ENCODE measurements at places on chromosomes 11 and 22.
A peak's percentile ranks its signal among the peaks of the same experiment; 100 is the strongest.

- DNase-seq = no peak
These were observed 525.6 kb downstream of the INSC start for GRCh38 chr11:15640318-15640717.

- DNase-seq = peak; percentile 87
These were observed 129.3 kb upstream of the FGF3 start for GRCh38 chr11:69948256-69949141.

- no peak for DNase-seq
These were observed at the start of gene SOX6 for GRCh38 chr11:16356057-16356760. TSS of gene SOX6 (minus strand) at chr11:16356546. CDS start at chr11:16341248, 15,298 bp downstream.

DNA sequence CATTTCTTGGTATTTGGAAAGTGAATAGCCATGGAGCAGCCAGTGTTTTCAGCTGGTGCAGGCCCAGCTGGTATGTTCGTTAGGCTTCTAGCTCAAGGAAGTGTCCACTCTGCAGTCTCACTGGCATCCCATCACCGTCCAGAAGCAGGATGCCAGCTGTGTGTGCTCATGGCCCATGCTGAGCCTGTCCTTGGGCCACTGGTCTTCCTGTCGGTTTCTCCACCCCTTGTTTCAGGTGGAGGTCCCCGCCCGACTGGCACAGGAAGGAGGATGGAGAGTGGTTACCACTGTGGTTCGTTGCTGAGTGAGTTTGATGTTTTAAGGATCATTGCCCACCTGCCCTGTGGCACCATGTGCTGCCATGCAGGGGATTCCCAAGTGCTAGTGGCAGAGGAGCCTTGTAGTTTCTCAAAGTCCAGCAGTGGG lies 63.7 kb downstream of the MED15 start:
- no peak for DNase-seq
